Sigmoid colon (tissue), 7 donors: ENCODE measurements at places on chromosomes 7 and 10. TPM values are rescaled to one million over a fixed set of nuclear protein-coding genes. Genes with fewer than 3 reads are reported as not detected.

- H3K4me1 ChIP-seq, result no peaks in the 10 kb centered on the region
- DNase-seq, result no peak
- no peak overlapping the region for H3K4me3 ChIP-seq
- H3K27me3 ChIP-seq, result no peaks in the 10 kb centered on the region
Observed at GRCh38 chr7:127769696-127770400, 117.9 kb downstream of the SND1 start.

DNA sequence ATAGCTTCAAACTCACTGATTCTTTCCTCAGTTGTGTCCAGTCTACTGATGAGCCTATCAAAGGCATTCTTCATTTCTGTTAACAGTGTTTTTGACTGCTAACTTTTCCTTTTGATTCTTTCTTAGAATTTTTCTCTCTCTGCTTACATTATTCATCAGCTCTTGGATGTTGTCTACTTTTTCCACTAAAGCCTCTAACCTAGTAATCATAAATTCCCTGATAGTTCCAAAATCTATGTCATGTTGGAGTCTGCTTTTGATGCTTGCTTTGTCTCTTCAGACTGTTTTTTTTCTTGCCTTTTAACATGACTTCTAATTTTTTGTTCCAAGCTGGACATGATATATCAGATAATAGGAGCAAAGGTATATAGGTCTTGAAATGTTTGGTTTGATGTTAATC, 78.0 kb downstream of the ADAM22 start:
- no peak overlapping the region for H3K27ac ChIP-seq
- no peak for DNase-seq
- no peak overlapping the region for H3K4me3 ChIP-seq

DNA sequence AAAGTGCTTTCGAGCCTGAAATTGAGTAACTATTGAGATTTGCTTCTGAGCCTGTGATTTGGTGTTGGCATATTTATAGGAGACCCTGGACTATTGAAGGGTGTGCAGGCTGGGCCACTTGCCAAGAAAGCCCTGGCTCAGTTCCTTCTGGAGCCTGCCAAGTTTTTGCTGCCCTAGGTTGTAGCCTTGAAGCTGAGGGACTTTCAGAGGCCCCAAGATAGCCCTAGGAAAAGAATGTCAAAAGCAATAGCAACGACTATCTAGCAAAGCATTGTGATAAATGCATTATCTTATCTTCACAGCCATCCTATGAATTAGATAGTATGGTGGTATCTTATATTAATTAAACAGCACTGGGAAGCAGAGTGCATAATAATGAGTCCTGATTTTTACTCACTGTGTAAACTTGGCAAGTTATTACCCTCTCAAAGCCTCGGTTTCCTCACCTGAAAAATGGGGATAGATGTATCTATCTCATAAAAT, 473.7 kb upstream of the PODXL start:
- H3K4me1 ChIP-seq, result no peaks in the 10 kb centered on the region
- H3K27ac ChIP-seq, result peak overlapping the region; percentile 29
- DNase-seq, result no peak
- H3K36me3 ChIP-seq, result no peaks in the 10 kb centered on the region
- H3K27me3 ChIP-seq, result no peaks in the 10 kb centered on the region
- H3K4me3 ChIP-seq, result no peak overlapping the region

GRCh38 chr10:24344279-24344678, 135.3 kb downstream of the KIAA1217 start:
- H3K36me3 ChIP-seq, result no peaks in the 10 kb centered on the region
- peaks cover 19% of the 10 kb centered on the region for H3K4me1 ChIP-seq

DNA sequence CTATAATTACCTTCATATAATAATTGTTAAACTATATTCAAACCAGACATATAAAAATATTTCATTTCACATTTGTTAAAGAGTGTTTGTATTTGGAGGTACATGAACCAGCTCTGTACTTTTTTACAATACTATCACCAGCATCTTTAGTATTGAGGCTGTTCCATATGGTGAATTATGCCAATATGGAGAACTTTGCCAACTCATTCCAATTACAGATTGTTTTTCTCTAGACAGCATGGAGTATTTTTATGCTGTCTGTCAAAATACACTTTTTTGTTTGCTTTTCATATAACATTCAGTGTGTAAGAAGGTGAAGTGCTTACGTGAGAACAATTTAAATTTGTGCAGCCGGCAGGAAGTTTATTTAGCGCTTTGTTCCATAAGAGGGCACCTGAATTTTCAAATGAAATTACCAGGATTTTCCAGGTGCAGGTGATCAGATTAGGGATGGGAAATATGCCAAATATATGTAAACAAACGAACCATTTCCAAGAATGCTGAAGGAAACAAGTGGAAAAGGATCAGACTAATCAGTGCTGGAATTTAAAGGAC, 54.9 kb downstream of the SEMA3E start:
- no peak overlapping the region for H3K27ac ChIP-seq
- no peaks in the 10 kb centered on the region for H3K4me1 ChIP-seq
- DNase-seq, result no peak
- no peaks in the 10 kb centered on the region for H3K27me3 ChIP-seq

DNA sequence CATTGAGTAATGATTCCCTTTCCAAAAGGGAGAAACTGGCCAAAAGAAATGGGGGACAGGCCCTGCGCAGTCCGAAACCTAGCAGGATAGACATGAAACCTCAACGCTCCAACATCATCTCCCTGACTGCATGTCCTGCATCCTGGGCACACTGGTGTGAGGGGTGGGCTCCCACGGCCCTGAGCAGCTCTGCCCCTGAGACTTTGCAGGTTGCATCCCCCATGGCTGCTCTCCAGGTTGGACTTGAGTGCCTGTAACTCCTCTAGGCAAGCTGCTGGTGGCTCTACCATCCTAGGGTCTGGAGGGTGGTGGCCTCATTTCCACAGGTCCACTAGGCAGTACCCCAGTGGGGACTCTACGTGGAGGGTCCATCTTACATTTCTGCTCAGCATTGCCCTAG, 16.3 kb upstream of the CRYGN start:
- H3K27ac ChIP-seq, result no peak overlapping the region
- H3K4me3 ChIP-seq, result no peak overlapping the region
- peaks cover 22% of the 10 kb centered on the region for H3K4me1 ChIP-seq
- no peaks in the 10 kb centered on the region for H3K36me3 ChIP-seq

- H3K27me3 ChIP-seq, result no peaks in the 10 kb centered on the region
- H3K27ac ChIP-seq, result no peak overlapping the region
- no peak overlapping the region for H3K4me3 ChIP-seq
Observed at GRCh38 chr10:45452743-45453452, 78.9 kb downstream of the ALOX5 start.

GRCh38 chr7:31883761-31884164, 186.4 kb downstream of the PDE1C start:
- H3K27me3 ChIP-seq, result no peaks in the 10 kb centered on the region
- peak overlapping the region; percentile 70 for H3K27ac ChIP-seq
- no peak for DNase-seq
- no peaks in the 10 kb centered on the region for H3K36me3 ChIP-seq

DNA sequence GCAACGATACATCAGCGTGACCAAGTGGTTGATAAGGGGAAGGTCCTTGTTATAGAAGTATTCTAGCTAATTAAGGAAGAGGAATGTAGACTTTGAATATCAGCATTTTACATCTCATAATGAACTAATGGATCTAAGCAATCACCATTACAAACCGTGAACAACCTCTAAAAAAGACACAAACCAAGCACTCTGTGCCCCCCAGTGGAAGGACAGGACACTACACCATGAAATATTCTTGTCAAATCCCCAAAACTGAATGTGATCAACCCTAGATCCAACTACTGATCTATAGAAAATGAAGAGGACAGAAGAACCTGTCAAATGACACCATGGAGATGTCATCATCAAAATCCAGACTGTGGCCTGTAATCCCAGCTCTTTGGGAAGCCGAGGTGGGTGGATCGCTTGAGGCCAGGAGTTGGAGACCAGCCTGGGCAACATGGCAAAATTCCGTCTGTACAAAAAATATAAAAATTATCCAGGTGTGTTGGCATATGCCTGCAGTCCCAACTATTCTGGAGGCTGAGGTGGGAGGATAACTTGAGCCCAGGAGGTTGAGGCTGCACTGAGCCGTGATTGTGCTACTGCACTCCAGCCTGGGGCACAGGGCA, 111.3 kb upstream of the CARD11 start:
- DNase-seq, result peak; percentile 60
- H3K36me3 ChIP-seq, result no peaks in the 10 kb centered on the region
- H3K27ac ChIP-seq, result no peak overlapping the region
- no peaks in the 10 kb centered on the region for H3K27me3 ChIP-seq

The FGL2 gene
- total RNA-seq, result 97.4 TPM

The AVPI1 gene
- 13.0 TPM for total RNA-seq
